ENCODE measurements at places on chromosomes 7 and 10.
A peak's percentile ranks its signal among the peaks of the same experiment; 100 is the strongest.

DNA sequence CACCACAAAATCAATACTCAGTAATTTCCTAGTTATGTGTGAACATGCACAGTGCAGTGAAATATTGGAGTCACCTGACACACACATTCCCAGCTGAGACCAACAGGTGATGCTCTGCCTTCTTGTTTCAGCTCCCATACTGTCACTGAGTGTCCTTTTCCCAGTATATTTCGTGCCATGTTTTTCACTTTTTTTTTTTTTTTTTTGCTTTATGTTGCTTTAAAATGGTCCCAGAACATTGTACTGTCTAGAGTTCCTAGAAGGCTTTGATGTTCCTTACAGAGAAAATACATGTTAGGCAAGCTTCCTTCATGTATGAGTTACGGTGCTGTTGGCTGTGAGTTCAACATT, 45.6 kb downstream of the ELAPOR2 start:
- no peak for DNase-seq

- no peak for DNase-seq
Observed at GRCh38 chr7:116724560-116725231, 52.7 kb downstream of the MET start.

GRCh38 chr7:143003393-143004051, 23.4 kb downstream of the OR9A2 start:
- no peak for DNase-seq

DNA sequence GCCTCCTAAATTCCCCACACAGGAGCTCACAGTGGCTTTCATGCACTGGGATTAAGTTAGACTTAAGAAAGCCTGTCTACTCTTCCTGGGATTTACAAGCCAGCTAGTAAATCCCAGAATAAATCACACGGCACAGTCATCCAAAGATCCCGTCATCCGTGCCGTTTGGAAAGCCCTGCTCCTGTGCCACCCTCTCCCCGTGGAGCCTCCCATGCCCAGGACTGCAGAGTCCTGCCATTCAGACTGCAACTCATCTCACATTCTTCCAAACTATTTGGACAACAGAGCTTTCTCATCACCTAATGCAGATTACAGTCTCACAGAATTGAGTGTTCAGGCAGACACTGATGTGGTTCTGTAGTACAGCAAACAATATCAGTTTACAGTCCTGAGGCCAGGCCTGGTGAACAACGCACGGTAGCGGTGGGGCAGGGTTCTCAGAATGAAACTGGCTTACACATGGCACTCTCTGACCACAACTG, 166.5 kb downstream of the EGFR start:
- DNase-seq: no peak

- peak; percentile 37 for DNase-seq
Observed at GRCh38 chr10:17644485-17644943, 563 bp downstream of the STAM start.

- no peak for DNase-seq
Observed at GRCh38 chr10:1644191-1644711, 93.1 kb downstream of the ADARB2 start.

GRCh38 chr7:39951226-39952194, 1.5 kb downstream of the CDK13 start:
- peak; percentile 70 for DNase-seq

DNA sequence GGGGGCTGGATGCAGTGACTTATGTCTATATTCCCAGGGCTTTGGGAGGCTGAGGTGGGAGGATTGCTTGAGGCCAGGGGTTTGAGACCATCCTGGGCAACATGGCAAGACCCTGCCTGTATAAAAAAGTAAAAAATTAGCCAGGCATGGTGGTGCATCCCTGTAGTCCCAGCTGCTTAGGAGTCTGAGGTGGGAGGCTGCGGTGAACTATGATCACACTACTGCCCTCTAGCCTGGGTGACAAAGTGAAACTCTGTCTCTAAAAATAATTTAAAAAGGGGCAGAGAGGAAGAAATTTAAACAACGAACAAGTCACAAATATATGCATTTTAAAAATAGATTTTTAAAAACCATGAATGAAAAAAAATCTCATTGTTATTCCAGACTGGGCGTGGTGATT, 46.2 kb upstream of the FEZF1 start:
- no peak for DNase-seq

- peak; percentile 24 for DNase-seq
Observed at GRCh38 chr7:38215115-38215514, 37.1 kb downstream of the STARD3NL start.

GRCh38 chr7:133625046-133625445, 372.2 kb downstream of the EXOC4 start:
- no peak for DNase-seq

DNA sequence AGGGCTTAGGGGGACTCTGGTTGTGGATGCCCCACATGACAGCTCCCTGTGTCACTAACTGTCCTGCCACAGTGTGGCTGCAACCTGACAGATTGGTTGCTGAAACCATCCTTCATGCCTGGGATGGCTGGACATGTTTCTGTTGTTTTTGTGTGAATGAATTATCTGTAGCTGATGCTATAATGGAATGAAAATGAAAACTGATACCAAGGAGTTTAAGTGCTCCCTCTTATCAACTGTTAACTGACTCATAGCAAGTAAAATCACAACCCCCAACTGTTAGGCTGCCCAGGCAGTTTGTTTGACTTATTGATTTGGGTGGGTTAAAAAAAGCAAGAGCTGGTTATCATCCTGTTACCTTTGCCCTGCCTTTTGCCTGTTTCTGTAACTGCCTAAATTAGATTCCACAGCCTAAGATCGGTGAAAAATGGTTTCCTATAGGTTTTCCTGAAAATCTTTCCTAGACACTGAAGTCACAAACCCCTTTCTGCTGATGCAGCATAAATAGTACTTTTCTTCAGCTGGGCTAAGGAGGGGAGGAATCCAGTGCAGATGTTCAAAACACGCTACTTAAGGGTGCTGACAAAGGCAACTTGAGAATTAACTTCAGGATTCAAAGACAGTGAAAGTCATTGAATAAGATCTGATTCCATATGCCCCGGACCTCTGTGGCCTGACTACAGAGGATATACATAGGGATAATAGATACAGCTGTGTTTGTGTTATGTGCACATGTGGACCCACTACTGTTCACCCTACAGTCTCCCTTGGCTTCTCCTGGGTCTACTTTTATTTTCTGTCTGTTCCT, 5.7 kb downstream of the FRAT2 start:
- no peak for DNase-seq

DNA sequence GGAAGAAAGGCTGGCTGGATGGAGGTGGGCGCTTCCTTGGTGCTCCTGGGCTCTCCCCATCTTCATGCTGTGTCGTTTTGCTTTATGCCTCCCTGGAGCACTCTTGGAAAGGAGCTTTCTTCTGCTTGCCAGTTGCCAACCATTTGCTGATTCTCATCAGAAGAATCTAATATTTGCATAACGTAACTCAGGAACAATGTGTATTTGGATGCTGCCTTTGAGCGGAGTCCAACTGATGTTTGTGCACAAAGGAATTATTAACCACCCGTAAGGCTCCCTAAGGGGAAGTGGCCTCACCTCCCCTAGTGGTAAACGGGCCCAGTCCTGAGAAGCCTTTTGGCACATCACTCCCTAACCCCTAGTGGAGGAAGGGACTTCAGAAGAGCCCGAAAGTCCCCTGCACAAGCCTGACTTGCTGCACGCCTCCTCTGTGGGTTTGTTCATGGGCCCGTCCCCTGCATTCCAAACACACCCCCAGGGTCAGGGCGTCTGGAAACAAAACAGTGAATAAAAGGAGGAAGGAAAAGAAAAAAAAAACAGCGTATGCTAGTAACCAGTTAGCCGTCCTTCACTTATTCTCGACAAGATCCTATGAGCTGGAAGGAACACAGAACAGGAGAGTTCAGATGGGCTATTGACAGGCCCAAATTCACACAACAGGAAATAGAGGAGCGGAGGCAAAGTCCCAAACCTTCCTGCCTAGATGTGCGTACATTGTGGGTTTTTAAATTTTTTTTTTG, 602.2 kb downstream of the LRMDA start:
- DNase-seq: no peak

DNA sequence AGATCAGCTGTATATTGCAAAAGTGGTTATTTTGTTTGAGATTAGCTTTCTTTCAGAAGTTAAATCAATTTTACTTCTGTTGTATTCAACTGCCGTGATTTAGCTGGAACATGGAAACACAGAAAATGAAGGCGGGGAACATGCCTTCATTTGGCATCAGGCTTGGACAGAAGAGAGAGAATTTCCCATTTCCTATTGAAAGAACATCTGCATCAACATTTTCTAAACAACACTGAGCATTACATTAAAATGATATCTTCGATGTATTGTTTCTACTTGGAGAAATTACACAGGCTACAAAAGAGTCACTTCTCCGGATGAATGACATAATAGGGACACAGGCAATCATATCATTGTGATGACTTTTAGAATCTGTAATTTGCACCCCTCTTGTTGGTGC, 46.6 kb upstream of the KLF6 start:
- DNase-seq: no peak

DNA sequence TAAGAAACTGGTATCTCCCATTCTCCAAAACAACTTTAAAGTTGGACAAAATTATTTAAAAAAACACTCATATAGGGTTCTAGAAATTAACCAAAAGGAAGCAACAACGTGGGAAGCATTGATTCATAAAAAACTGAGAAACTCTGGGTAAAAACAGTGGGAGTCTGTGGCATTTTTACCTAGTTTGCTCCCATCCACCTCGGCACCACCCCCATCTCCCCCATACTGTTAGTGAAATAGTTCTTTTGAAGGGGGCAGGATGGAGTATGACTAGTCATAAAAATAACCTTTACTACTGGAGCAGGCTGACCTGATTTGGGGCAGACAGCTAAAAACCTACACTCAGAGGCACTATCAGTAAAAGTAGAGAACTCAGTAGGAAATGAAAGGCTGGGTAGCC, 123.2 kb downstream of the AVL9 start:
- DNase-seq: no peak

DNA sequence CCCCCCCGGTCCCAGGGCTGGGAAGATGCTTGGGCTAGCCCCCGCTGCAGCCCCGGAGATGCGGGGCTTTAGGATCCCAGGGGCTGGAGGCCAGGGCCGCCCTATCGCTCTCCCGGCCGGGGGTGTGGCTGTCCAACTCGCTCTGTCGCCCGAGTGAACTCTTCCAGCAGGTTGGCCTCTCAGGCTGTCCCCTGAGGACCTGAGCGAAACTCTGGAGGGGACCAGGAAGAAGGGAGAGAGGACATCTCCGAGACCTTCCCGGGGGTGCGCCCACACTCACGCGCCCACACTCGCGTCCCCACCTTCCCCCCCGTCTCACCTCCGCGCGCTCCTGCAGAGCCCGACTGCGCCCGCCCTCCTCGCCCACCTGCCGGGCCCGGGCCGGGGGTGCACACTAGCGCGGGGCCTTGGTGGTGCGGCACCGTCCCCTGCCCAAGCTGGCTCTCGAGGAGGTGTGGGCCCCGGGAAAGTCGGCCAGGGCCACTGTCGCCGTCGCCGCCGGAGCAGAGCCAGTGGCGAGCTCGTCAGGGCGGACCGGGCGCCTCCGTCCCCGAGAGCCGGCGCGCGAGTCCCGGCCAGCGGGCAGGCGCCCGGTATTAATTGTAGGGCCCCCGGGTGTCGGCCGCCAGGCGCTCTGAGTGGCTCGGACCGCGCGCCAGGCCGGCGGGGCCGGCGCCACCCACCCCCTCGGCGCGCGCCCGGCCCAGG, 101.7 kb upstream of the SVIL start:
- DNase-seq: peak; percentile 85

GRCh38 chr7:20347680-20348079, 17.0 kb downstream of the ITGB8 start:
- DNase-seq: no peak

- no peak for DNase-seq
Observed at GRCh38 chr7:80548840-80549530, 37.1 kb upstream of the GNAT3 start.

DNA sequence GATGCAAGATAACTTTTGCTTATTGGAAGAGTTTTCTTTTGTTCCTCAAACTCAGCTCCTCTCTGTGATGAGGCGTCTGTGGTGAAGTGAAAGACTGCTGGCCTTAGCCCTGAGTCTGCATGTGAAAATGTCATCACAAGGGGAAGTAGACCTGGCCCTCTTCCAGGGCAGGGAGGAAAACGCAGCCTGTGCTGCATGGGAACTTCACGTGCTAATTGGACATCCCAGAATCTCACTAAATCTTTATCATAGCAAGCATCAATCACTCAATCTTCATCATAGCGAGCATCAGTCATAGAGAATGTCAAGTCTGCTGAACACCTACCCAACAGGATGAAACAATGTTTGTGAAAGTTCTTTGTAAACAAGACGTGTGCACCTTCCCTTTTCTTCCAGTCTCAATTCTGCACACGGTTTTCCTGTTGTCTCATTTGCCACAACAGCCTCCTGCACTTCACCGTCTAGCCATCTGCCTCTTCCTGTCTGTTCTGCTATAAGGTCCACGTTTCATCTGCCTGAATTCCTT, 314.6 kb downstream of the FRMD4A start:
- DNase-seq: no peak

DNA sequence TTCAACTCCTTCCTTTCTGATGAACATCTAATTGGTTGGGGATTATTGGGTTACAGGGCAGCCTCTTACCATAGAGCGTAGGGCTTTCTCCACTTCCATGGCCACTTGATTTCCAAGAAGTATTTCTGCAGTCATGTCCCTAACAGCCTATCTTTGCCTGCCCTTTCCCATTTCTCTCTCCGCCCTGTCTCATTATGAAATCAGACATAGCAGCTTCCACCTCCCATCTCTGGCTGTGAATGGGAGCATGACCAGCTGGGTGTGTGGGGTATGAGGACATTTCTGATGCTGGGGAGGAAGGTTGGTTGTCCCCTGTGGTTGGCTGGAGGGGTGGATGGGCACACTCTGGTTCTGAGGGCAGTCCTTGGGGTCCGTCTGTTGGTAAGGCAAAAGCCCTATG, 41.2 kb downstream of the ADCYAP1R1 start:
- DNase-seq: no peak

DNA sequence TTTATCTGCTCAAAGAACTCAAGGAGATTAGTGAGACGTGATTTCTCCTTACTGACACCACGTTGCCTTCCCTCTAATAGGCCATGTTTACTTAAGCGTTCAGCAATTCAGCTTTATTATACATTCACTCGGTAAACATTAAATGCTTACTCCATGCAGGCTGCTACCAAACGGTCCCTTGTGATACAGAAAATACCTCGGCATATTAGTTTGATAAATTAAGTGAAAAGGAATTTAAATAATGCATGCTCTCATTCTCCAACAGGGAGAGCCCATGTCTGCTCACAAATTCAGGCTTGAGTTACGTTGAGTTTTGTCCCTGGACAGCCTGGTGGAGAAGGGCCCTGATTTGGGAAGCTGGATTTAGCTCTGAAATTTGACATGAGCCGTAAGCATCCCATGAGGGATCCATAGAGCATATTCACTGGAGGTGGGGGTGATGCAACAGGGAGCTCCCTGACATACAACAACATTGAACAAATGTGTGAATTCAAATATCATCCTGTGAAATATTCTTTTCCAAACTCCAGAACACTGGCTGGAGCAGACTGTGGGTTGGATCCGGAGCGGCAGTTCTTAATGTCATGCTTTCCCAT, 86.3 kb downstream of the TBXAS1 start:
- DNase-seq: no peak

All from pancreas (tissue), 10 donors.